HS-27A (cell line): ENCODE measurements at places on chromosomes 2 and 18.

GRCh38 chr2:184566716-184567115, 31.6 kb upstream of the ZNF804A start:
- DNase-seq, result no peak

DNA sequence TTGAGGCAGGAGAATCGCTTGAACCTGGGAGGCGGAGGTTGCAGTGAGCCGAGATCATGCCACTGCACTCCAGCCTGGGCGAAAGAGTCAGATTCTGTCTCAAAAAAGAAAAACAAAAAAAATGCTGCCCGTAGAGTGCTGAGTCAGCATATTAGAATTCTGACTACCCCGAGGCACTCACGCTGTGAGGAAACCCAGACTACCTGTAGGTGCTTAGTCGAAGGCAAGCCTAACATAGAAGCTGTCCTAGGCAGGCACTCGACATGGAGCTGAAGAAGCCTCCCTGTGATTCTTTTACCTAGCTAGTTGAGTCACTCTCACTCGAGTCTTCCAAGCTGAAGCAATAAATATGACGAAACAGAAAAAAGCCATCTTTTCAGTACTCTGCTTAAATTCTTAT, 1323.2 kb upstream of the DDX18 start:
- DNase-seq, result no peak

DNA sequence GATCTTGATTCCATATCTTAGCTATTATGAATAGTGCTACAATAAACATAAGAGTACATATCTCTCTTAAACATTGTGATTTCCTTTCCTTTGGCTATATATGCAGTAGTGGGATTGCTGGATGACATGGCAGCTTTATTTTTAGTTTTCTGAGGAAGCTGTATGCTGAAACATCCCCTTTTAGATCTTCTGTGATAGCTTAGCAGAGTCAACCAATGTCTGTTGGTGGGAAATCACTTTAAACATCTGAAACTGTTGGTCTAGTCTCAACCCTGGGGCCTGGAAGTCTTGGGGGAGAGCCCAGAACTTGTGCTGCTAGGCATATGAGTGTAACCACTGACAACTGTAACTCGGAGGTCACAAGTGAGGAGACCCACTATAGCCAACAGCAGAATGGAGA, 378.6 kb upstream of the SLC14A2 start:
- no peak for DNase-seq

GRCh38 chr2:221245772-221246171, 326.3 kb downstream of the EPHA4 start:
- no peak for DNase-seq

GRCh38 chr2:202102425-202103000, 29.5 kb downstream of the KIAA2012 start:
- no peak for DNase-seq

DNA sequence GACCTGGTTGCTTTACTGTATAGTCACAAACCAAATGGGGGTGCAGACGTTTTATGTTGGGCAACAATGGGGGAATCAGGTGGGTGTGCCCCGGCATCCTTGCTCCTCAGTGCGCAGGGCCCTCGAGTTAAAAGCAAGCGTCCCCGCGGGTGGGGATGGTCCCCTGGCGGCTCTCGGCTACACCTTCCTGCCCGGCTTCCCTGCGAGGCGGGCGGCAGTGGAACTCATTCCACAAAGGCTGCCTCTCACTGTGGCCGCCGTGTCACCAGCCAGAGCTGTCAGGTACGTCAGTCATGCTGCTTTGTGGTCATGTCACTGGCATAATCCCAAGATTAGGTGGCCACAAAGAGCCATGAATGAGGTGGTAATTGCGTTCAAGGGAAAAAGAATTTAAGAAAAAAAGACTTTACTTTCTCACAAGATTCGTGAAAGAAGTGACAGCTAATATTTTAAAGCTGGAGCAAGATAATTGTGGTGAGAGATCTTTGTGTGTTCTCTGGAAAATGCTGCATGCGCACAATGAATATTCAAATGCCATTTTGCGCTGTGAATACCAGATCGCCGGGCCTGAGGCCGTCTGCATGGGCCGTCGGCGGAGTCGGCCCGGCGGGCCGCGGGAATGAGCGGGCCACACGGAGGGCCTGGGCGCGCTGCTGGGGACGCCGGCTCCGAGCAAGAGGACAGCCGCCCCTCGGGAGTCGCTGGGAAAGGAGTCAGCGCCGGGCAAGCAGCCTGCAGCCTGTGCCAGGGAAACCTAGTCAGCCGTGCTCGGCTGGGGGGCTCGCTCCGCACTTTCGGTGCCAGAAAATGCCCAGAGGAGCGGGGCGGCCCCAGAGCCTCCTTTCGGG, 82.3 kb upstream of the LDLRAD4 start:
- DNase-seq, result no peak

- DNase-seq, result peak; percentile 19
Observed at GRCh38 chr18:44452346-44452745, 228.3 kb upstream of the SETBP1 start.

DNA sequence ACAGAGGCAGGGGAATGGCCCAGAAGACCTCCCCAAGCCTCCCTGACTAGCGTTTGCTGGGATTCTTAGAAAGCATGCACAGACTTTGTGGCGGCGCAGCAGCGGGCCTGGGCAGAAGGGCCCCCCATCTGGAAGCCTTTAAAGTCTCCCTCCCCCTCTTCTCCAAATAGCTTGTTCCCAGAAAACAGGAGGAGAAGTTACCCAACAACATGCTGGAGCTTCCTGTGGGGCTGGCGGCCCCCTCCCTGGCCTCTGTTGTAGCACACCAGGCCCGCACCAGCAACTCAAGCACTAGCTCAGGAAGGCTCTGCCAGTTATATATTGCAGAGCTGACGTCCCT, 334.8 kb downstream of the DYSF start:
- DNase-seq, result no peak

DNA sequence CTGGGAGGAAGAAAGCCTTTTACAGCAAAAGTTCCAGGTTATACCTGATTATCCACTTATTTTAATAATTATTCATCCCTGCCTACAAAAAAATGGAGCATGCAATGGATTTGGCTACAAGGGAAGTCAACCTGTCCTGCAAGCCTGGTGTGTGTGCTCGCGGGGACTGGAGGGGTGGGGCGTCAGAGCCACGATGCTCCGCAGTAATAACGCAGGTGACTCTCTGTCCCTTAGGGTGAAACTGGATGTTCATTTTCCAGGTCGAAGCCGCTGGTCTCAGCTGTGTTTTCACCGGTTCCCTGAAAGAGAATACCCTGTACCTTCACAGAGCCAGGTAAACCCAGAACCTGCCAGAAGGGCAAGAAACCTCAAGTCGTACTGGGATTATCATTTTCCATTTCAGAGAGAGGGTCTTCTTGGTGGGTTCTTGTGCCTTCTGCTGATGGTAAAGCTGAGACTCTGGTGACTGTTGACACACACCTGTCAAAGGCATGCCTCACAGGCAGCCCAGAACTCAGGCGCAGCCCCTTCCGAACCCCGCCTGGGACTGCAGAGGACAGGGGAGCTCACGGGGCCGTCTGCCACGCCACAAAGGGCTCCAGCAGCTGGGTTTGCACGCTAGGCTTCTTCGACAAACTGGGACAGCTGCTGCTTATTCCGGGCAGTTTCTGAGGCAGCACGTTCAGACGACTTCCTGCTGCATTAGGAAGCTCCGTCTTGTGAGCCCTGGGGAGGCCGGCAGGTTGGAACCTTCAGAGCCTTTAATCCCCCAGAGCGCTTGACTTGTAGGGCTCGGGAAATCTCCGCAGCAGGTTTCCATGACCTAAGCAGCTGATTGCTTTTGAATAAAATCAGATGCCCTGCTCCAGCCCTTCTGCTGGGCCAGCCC, 58.6 kb downstream of the KCNG2 start:
- DNase-seq, result no peak

- DNase-seq, result no peak
Observed at GRCh38 chr18:7616661-7617060, 49.5 kb downstream of the PTPRM start.

DNA sequence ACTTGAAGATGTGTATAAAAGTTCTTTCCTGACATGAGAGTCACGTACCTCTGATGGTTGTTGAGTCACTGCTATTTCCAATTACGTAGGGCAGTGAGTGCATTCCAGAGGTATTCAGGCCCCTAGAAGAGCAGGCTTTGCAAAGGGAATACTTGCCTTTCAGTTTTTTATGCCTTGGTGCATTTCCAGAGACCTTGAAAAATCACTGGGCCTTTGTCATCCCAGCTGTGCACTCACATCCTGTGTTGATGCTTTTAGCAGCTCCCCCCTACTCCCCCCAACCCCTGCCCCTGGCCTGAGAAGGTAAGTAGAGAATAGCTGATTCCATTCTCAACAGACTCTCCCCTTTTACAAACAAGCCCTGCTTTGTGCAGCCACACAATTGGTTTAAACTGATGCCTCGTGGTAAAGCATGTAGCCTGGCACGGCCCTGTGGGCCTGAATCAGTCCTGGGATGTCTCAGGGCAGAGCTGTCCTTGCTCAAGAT, 174.2 kb downstream of the PRPF40A start:
- DNase-seq, result no peak

DNA sequence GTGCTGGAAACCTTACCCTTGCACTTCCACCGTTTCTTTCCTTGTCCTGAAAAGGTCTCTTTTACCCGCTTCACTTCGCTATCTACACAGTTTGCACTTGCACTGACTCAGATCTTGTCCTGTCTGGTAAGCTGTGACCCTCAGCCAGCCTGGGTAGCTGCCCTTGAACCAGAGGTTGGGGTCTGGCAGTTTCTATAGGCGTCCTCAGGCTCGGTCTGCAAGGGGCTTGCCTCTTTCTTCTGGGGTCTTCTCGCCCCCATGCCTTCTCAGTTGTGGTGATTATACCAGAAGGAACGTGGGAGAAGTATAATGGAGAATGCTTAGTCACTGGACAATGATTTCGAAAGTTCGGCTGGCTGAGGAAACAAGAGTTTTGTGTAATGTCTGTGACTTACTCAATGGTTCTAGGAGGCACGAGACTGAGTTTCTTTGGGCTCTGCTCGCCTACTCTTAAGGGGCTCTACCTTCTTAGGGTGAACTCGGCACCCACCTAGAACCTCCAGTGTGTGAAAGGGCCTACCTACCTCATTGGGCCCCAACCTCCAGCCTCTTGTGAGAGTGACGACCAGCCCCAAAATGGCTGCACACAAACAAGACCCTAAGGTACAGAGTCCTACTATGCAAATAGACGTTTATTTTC, 6.9 kb upstream of the STAT1 start:
- DNase-seq, result peak; percentile 36

DNA sequence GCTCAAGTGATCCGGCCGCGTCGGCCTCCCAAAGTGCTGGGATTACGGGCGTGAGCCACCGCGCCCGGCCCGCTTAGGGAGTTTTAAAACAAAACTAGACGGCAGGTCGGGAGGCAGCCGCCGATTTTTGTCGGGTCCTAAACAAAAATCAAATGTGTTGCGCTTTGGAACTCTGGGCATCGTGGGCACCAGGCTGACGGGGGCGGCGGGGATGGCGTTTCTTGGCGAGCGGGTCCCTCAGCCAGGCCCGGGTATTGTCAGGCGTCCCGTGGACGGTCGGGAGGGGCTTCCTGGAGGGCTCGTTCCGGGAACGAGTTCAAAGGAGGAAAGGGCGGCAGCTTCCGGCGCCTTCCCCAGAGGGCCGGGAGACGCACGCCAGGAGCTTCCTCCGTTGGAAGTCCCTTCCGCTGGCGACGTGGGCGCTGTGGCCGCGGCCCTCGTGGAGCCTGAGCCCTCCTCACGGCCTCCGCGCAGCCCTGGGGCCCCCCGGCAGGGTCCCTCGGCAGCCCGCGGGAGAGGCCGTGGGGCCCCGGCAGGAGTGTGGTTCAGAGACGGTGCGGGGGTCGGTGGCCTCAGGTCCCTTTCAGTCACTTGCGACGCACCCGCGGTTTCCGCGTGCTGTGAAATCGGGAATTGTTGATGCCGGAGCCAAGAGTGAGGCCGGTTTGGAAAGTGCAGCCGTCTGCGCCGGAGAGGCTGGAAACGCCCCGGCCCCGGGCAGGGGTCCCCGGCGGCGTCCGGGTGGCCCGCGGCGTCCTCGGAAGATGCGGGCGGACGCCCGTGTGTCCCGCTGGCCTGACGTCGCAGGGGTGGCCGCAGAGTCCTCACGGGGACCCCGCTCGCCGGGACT, 59.3 kb downstream of the EMILIN2 start:
- peak; percentile 19 for DNase-seq

- DNase-seq, result no peak
Observed at GRCh38 chr2:39875914-39876267, 96.8 kb upstream of the THUMPD2 start.

DNA sequence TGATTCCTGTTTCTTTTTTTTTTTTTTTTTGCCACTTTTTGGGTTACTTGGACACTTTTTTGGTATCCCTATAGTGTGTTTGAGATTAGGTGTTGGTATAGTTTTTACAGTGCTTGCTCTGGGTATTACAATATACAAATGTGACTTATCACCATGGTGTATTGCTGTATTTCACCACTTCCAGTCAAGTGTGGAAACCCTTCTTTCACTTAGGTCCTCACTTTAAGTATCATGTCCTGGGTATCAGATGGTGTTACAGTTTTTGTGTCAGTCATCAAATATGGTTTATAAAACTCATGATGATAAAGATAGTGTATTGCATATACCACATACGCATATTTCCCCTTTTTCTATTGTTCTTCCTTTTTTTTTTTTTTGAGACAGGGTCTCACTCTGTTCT, 1.8 kb downstream of the ATP9B start:
- DNase-seq, result no peak

DNA sequence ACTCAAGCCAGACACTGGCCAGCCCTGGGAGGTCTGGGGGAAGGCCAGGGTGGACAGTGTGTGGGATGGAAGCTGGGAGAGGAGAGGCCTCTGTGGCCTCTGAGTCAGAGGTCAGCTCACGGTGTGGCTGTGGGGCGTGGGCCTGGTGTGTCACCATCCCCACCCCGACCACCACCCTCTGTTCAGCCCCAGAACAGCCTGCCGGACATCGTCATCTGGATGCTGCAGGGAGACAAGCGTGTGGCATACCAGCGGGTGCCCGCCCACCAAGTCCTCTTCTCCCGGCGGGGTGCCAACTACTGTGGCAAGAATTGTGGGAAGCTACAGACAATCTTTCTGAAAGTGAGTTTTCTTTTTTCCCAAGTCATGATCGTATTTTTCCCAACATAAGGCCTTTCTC, 110.5 kb downstream of the DYSF start:
- no peak for DNase-seq

DNA sequence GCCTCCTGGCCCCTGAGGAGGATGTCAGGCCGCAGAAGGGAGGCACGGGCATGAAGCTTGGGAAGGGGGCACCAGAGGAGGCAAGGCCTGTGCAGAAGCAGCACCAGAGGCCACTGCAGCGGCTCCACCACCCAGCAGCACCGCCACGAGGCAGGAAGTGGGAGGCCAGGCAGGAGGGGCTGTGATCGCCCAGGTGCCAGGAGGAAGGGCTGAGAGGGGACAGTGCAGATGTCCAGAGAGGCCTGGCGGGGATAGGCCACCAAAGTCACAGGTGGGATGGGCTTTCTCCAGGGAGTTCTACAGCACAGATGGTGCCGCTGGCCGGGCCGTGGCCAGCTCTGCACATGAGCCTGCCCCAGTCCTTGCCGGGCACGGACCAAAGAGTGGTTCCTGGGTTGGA, 6.0 kb upstream of the ALPI start:
- no peak for DNase-seq

GRCh38 chr2:146438246-146438645, 1406.6 kb upstream of the ACVR2A start:
- DNase-seq, result no peak

DNA sequence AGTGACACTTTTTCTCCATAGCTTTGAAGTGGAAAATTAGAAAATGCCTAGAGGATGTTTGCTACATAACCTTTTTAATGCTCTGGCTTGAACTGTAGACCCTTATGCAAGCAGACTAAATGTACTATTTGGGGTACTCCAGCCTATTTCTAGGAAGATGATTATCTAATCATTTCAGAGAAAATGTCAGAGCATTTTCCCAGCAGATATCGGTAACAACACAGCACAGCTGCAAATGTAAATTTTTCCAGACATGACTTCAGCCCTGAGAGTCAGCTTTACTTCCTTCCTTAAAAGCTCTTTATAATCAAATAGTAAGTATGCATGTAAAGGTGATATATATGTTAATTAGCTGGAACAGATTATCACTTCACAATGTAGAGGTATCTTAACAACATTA, 1647.1 kb downstream of the SUCLG1 start:
- DNase-seq, result no peak
